ENCODE measurements at places on chromosomes 11 and 22. TPM values are rescaled to one million over a fixed set of nuclear protein-coding genes. Genes with fewer than 3 reads are reported as not detected.

- H3K4me3 ChIP-seq: no peak overlapping the region
- no peaks in the 10 kb centered on the region for H3K27me3 ChIP-seq
- DNase-seq: no peak
- H3K27ac ChIP-seq: no peak overlapping the region
- H3K4me1 ChIP-seq: peaks cover 61% of the 10 kb centered on the region
- H3K36me3 ChIP-seq: no peaks in the 10 kb centered on the region
Observed at GRCh38 chr11:72740060-72740424, 12.2 kb downstream of the ARAP1 start.

- no peaks in the 10 kb centered on the region for H3K36me3 ChIP-seq
- H3K4me1 ChIP-seq: peaks cover 14% of the 10 kb centered on the region
- no peaks in the 10 kb centered on the region for H3K27me3 ChIP-seq
- H3K27ac ChIP-seq: no peak overlapping the region
- no peak overlapping the region for H3K4me3 ChIP-seq
- DNase-seq: no peak
Observed at GRCh38 chr11:48024635-48025071, 44.3 kb downstream of the PTPRJ start.

DNA sequence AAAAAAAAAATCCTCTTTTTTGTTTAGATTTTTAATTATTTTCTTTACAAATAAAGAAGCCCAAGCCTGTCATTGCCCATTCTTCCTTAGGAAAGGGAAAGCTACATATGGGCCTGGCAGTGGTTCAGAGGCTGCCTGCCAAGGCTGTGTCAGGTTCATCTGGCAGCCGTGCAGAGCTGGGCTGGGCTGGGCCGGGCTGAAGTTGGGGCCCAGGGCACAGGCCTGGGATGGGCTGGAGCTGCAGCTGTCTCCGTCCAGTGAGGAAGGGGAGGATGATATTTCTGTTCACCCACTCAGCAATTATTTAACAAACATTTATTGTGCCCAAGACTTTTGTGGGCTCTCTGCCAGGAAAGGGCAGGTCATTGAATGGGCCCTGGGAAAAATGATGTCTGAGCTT, 4.6 kb downstream of the PRR5L start:
- H3K36me3 ChIP-seq: no peaks in the 10 kb centered on the region
- no peak overlapping the region for H3K27ac ChIP-seq
- DNase-seq: no peak

- DNase-seq: no peak
- H3K27me3 ChIP-seq: no peaks in the 10 kb centered on the region
- H3K36me3 ChIP-seq: no peaks in the 10 kb centered on the region
- no peak overlapping the region for H3K4me3 ChIP-seq
Observed at GRCh38 chr22:33166206-33166605, 108.0 kb upstream of the SYN3 start.

DNA sequence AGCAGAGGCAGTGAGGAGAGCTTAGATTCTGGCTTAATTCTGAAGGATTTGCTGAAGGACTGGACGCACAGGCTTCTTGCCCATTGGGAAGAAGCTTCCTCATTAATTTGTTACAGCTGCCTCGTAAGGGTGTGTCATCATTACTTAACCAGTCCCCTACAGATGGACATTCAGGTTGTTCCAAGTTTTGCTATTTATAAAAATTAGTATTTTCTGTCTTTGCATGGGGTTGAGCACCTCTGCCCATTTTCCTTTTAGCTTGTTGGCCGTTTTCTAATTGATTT, 38.1 kb downstream of the CAPN1 start:
- no peak for DNase-seq
- H3K36me3 ChIP-seq: no peaks in the 10 kb centered on the region
- H3K4me3 ChIP-seq: no peak overlapping the region
- H3K27ac ChIP-seq: no peak overlapping the region

DNA sequence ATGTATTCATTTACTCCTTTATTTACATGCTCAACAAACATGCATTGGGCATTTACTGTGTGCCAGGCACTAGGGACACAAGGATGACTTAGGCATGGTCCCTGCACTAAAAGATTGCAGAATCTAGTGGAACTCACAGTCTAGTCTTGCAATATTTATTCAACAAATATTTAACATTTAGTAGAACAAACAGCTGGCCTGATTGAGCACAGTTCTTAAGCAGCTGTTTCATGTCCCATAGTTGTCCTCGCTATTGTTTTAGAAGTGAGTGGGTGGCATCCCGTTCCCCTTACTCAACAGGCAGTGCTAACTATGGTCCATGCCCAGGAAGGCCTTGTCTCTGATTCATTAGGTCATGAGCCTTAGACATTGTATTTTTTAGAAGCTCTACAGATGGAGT, 459.9 kb upstream of the CADM1 start:
- H3K4me1 ChIP-seq: no peaks in the 10 kb centered on the region
- no peaks in the 10 kb centered on the region for H3K36me3 ChIP-seq
- H3K27ac ChIP-seq: no peak overlapping the region
- H3K27me3 ChIP-seq: no peaks in the 10 kb centered on the region
- no peak overlapping the region for H3K4me3 ChIP-seq

DNA sequence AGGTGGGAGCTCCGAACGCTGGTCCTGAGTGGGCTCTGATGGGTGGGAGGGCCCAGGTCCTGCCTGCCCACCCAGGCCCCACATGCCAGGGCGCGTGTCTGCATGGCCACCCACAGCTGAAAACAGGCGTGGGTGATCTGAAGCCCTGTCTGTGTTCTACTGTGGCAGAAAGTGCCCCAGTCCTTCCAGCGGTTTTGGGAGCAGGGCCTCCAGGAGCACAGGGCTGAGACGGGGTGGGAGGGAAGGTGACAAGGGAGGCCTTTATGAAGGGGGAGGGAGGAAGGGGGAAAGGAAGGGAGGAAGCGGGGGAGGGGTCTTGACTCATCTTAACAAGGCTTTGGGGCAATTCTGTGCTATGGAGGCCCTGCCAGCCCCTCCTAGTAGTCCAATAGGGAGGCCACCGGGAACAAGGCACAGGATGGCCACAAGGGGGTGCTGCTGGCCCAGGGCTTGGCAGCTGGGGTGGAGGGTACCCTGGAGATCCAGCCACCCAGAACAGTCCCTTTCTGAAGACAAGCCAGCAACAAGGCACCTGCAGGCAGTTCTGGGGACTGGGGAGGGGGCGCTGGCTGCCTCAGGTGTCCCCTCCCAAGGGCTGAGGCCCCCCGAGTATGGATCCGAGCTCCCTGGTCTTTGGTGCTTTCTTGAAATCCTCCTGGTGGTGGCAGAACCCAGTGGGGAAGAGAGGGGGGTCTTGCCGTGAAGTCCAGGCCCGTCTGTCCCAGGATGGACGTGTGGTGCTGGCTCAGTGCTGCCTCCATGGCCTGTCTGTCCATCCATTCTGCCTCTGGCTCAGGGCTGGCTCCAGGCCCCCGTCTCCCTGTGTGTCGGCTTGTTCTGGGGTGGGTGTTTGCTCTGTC, 6.3 kb upstream of the FADS3 start:
- H3K4me1 ChIP-seq: no peaks in the 10 kb centered on the region
- H3K27me3 ChIP-seq: no peaks in the 10 kb centered on the region
- peak; percentile 95 for DNase-seq

- no peak for DNase-seq
- no peak overlapping the region for H3K4me3 ChIP-seq
- H3K36me3 ChIP-seq: no peaks in the 10 kb centered on the region
- no peaks in the 10 kb centered on the region for H3K4me1 ChIP-seq
- H3K27me3 ChIP-seq: no peaks in the 10 kb centered on the region
Observed at GRCh38 chr11:127651888-127652221, 651.3 kb upstream of the KIRREL3 start.

DNA sequence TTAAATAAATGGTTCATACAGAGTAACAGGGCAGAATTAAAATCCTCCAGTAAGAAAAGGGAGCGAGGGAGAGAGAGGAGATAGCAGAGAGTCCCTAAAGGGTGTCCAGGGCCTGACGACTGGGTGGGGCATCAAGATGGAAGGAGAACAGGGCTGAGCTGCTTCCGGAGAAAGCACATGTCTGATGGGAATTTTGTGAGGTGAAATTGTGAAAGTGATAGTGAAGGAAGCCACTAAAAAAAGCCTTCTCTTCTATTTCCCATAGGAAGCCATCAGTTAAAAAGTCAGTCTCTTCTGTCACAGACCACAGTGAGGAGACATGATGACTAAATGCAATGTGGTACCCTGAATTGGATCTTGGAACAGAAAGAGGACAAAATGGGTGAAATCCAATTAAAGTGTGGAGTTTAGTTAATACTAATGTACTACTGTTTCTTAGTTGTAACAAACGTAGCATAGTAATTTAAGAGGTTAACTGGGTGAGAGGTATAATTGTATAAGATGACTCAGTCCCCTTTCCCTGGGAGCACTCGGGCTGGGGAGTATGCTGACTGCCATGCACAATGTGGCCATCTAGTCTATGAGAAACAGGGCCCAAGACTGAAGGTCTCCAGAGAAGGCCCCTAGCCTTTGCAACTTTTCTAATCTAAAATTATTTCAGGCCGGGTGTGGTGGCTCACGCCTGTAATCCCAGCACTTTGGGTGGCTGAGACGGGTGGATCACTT, 29.5 kb upstream of the FCHSD2 start:
- H3K4me1 ChIP-seq: peaks cover 4% of the 10 kb centered on the region
- H3K27me3 ChIP-seq: no peaks in the 10 kb centered on the region
- H3K36me3 ChIP-seq: no peaks in the 10 kb centered on the region
- no peak for DNase-seq
- no peak overlapping the region for H3K27ac ChIP-seq

GRCh38 chr11:1597331-1597993, 632 bp downstream of the KRTAP5-2 start:
- no peak overlapping the region for H3K4me3 ChIP-seq
- no peaks in the 10 kb centered on the region for H3K4me1 ChIP-seq
- H3K27ac ChIP-seq: no peak overlapping the region
- H3K27me3 ChIP-seq: peaks cover 22% of the 10 kb centered on the region

- peaks cover 4% of the 10 kb centered on the region for H3K27me3 ChIP-seq
- H3K4me3 ChIP-seq: no peak overlapping the region
- no peak overlapping the region for H3K27ac ChIP-seq
- H3K4me1 ChIP-seq: peaks cover 3% of the 10 kb centered on the region
- no peaks in the 10 kb centered on the region for H3K36me3 ChIP-seq
Observed at GRCh38 chr11:20342347-20343141, 21.0 kb upstream of the HTATIP2 start.

GRCh38 chr11:16338393-16338792, 18.0 kb downstream of the SOX6 start:
- no peak for DNase-seq
- H3K36me3 ChIP-seq: no peaks in the 10 kb centered on the region
- H3K27ac ChIP-seq: no peak overlapping the region
- no peak overlapping the region for H3K4me3 ChIP-seq
- H3K4me1 ChIP-seq: no peaks in the 10 kb centered on the region

GRCh38 chr11:107679255-107680024, 32.4 kb downstream of the SLN start:
- no peak overlapping the region for H3K27ac ChIP-seq
- no peaks in the 10 kb centered on the region for H3K4me1 ChIP-seq
- H3K4me3 ChIP-seq: no peak overlapping the region
- no peaks in the 10 kb centered on the region for H3K36me3 ChIP-seq
- no peak for DNase-seq

The TENM4 gene
- polyA plus RNA-seq: 6.0 TPM

The LRRC32 gene
- polyA plus RNA-seq: 0.19 TPM

The TCP11L1 gene
- polyA plus RNA-seq: 12.7 TPM

The TSGA10IP gene
- polyA plus RNA-seq: not detected

The NELL1 gene
- polyA plus RNA-seq: 0.02 TPM

The SHISA8 gene
- polyA plus RNA-seq: not detected

The APLNR gene
- polyA plus RNA-seq: 0.03 TPM

The SELENOM gene
- polyA plus RNA-seq: 97.1 TPM

The C22orf42 gene
- polyA plus RNA-seq: not detected

Data from SK-N-SH (cell line).